NCI-H2107 (cell line): ENCODE measurements at places on chromosomes 5 and 9.

DNA sequence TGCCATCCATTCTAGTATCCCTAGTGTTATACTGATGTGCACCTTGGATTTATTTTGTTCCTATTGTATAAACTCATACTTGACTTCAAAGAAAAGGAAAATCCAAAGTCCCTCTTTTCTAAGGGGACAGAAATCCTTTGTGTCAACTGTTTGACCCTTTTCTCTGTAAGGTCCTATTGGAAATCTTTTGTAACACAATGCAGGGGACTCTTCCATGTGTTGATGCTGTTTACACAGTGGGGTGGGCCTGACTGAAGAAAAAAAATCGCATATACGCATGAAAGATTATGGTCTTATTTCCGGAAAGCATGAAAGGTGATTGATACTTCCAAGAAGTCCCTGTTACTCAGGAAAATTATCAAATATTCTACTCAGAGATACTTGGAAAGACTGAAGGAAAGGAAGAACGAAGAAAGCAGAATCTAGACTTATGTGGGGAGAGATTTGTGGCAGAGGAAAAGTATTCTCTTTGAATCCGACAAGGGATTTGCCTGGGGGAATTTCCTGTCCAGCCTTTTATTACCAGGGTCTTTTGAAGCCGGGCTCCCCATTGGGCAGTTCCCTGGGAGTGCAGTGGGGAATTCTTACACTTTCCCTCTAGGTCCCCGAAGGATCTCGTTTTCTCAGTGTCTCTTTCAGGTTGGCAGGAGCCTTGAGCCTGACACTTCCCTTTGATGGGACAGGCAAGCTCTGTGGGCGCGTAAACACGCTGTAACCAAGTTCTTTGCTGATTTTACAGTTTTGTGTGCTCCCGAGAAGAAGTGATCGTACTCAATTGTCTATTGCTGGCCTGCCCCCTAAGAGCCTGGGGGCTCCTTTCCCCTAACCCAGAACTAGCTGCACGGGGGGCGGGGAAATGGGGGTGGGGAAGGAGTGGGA, 779 bp upstream of the VCAN start:
- no peak for DNase-seq

DNA sequence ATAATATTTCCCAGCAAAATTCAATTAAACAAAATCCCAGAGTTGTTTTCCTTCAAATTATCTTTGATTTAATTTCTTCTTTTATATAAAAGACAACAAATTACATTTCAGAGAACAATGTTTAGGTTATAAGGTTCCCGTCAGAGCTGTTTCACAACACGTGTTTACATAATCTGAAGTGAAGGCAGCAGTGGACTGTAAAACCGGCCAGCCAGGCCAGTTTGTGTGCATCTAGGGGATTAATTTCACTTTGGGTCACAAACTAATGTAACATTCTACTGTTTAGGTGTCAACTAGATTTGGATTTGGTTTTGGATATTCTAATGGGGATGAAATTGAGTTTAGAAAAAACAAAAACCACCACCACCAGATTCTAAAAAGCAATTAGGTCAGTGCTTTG, 86.5 kb upstream of the PLPP1 start:
- no peak for DNase-seq

DNA sequence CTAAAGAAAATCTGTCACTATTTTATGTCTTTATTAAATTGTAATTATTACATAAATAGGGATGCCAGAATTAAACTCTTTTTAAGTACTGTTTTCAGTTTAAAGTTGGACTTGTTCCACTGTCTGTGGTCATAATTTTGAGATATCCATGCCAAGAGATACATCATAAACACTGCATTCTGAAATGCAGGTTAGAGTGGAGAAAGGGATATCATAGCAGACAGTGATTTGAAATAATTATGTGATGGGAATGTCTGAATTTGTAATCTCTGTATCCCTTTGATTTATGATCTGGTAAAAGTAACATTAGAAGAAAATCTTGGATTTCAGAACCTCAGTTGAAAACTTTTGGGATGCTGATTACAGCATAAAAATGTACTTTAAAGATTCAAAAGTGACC, 222.1 kb downstream of the GOLPH3 start:
- no peak for DNase-seq

GRCh38 chr5:159975462-159976019, 33.4 kb upstream of the TTC1 start:
- DNase-seq = no peak

GRCh38 chr5:142613271-142613671, 72.6 kb downstream of the FGF1 start:
- DNase-seq = no peak

- DNase-seq = no peak
Observed at GRCh38 chr5:155504606-155505005, 491.1 kb downstream of the KIF4B start.

DNA sequence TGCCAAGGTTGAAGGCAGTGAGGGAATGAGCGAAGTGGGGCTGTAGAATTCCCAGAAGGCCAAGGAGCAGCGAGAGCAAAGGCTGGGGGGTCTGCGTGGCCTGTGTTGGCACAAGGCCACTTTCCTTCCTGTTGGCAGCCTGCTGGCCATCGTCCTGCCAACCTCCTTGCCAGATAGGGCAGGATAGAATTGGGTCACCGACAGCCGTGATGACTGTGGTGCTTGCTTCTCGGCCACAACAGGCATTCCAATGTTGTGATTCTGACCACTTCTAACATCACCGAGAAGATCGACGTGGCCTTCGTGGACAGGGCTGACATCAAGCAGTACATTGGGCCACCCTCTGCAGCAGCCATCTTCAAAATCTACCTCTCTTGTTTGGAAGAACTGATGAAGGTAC, 18.9 kb downstream of the TRIP13 start:
- DNase-seq = no peak

DNA sequence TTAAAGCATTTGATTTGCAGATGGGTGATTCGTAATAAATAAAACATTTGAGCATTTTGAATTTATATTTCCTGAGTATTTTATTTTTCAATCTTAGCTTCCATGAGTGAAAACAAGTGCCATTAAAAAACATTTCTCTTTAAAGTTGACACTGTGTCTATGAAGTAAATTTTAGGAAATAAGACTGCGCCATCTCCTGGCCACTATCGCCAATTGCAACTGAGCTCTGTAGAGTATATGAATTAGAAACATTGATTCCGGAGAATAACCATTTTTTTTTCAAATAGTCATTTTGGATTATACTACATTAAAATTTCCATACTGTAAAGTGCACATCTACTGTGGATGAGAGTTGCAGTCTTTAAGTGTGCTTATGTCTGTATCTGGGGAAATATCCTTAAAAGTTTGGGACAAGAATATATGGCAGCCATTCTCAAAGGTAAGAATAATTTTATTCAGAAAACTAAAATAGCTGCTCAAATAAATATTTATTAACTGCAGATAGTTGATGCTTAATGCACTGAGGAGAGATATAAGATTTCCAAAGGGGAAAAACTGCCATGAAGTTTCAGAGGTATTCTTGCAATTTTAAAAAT, 5.9 kb downstream of the DMRTA1 start:
- peak; percentile 26 for DNase-seq

DNA sequence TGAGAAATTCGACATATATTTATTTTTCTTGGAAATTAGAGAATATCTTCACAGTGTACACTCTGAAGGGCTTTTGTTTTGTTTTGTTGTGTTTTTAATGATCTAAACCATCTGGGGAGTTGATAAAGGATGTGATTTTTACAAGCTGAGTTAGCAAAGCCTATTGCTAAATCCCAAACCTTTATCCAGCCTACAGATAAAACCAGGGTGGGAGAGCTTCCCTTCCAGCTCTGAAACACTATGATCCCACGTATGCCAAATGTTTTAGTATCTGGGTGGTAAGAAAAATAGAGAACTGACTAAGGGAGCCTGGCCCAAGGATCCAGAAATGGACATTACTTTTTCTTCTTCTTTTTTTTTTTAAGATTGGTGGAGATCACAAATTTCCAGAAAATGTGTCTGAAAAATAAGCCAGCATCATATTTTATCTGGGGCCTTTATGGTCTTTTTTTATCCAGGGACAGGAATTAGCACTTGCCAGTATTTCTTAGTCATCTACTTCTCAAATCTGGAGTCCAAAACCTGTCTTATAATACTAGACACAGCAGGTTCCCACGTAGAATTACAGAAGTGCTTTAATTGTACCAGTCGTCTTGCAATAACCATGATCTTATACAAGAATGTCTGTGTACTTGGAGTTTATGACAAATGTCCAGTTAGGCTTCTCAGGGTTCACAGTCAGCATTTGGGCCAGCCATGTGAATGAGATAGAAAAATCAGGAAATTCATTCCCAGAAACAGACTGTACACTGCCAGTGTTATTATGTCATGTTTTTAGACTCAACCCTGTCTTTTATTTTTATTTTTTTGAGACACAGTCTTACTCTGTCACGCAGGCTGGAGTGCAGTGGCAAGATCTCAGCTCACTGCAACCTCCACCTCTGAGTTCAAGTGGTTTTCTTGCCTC, 290.8 kb upstream of the MPDZ start:
- no peak for DNase-seq

GRCh38 chr5:159642379-159642778, 273.9 kb upstream of the ADRA1B start:
- no peak for DNase-seq

GRCh38 chr9:100437860-100438805, 11.2 kb downstream of the MSANTD3 start:
- peak; percentile 24 for DNase-seq

- DNase-seq = no peak
Observed at GRCh38 chr9:105344283-105344682, 99.8 kb downstream of the SLC44A1 start.

GRCh38 chr9:34419716-34420504, 38.5 kb downstream of the FAM219A start:
- DNase-seq = no peak

GRCh38 chr9:127815512-127816361, 13.1 kb downstream of the FPGS start:
- no peak for DNase-seq

DNA sequence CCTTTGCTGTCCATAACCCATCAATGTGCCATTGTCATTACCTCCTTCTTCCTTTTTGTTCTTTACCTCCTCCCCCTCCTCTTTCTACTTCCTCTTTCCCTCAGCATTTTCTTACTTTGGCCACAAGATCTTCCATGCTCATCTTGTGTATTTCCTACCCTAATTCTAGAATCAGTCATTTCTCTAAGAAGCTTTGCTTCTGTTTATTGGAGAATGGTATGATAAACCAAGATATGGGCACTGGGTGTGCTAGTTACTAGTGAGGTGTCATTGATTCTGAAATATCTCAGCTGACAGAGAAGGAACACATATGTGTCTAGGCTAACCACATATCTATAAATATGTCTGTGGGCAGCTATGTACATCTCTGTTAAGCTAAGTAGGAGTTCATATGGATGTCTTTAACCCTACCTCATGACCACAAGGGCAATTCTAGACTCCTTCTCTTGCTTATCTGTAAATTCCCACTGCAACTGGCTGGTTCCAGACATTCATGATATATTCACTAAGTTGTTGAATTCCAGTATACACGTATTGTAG, 2051.3 kb upstream of the CDH9 start:
- DNase-seq = no peak

DNA sequence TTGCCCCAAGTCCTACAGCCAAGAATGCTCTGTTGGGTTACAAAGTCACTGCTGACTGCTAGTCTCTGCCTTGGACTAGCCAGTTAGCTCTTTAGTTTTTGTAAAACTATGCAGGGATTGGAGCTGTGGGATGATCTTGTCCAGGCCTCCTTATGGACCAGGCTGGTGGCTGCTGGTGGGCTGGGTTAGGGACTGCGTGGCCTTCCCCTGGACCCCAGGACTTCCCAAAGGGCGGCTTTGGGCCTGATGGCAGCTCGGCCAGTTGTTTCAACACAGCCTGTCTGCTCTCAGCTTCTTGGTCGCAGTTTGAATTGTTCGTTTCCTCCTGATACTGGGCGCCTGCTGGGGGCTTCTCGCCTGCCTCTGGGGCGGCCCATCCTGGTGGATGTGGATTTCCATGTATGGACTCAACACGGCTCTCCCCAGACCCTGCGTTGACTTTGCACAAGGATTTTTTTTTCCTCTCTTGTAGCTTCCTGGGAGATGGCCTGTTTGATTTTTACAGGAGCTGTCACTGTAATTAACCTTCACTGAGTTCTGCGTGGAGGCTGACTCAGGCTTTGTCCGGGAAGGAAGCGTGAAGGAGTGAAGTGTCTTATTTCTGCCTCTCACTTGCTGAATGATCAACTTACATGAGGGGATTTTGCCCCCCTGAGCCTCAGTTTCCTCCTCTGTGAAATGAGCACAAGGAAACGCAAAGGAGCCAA, 91.9 kb upstream of the NEURL1B start:
- DNase-seq = no peak

DNA sequence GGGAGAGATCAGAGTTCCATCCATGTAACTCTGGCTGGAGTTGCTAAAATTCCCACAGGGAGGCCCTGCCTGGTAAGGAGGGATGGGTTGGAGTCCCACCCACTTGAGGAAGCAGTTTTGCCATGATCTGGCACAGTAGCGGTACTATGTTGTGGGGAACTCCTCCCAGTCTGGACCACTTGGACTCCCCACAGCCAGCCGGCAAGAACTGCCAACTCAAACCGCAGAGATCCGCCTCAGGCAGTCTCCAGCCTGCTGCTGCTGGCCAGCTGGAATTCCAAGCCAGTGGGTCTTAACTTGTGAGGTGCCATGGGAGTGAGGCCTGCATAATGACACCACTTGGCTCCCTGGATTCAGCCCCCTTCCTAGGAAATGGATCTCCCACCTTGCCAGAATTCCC, 151.9 kb downstream of the NDUFS4 start:
- no peak for DNase-seq

DNA sequence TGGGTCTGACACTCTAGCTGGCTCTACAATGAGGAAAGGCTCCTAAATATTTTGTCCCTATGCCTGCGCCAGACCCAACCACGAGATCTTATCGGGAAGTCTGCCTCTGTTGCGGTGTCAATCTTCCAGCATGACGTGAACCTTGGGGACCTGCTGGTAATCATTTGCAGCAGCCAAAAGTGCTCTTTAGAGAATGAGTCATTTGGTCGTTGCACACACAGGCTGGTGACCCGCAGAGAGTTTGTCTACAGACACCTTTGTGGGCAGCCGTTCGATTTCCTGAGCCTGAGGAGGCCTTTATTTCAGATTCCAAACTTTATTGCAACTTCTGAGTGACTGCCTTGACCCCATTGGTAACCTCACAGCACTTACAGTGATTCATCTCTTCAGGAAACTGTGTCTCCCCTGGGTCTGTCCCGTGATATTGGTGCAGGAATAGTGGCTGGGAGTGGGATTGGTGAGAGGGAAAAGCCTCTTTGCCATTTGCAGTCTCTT, 326.1 kb downstream of the NSG2 start:
- DNase-seq = no peak

DNA sequence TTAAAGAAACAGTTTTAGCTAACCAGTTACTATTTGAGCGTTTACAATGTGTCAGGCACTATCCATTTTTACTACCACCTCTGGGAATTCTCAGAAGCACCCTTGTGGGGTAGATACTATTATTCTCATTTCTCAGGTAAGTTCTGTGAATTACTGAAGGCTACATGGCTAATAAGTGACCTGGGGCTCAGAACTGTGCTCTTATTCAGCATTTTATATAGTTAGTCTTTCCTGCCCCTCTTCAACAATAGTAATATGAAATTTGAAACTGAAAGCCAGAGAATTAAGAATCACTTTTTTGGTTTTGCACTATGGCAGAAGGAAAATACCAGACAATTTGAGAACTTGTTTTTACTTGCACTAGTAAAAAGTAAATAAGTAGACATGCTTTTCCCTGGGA, 11.8 kb downstream of the ELL2 start:
- DNase-seq = no peak
